Stimulated activated CD8-positive, alpha-beta memory T cell treated with anti-CD3 and anti-CD28 coated beads, Interleukin-15, amount 100 ng/mL, for 48 hours (primary cell): ENCODE measurements at places on chromosomes 2 and 18.

DNA sequence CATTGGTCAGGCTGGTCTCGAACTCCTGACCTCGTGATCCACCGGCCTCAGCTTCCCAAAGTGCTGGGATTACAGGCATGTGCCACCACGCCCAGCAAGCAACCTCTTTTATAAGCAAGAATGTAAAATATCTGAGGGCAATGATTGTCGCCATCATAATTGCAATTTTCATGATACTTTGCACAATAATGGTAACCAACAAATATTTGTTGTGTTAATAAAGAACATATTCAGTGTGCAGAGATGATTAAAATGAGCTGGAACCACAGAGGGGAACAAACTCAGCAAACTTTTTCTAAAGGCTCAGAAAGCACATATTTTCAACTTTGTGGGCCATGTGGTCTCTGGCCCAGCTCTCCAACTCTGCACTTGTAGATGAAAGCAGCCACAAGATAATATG is 115.2 kb upstream of the SIX2 start:
- DNase-seq, result no peak

DNA sequence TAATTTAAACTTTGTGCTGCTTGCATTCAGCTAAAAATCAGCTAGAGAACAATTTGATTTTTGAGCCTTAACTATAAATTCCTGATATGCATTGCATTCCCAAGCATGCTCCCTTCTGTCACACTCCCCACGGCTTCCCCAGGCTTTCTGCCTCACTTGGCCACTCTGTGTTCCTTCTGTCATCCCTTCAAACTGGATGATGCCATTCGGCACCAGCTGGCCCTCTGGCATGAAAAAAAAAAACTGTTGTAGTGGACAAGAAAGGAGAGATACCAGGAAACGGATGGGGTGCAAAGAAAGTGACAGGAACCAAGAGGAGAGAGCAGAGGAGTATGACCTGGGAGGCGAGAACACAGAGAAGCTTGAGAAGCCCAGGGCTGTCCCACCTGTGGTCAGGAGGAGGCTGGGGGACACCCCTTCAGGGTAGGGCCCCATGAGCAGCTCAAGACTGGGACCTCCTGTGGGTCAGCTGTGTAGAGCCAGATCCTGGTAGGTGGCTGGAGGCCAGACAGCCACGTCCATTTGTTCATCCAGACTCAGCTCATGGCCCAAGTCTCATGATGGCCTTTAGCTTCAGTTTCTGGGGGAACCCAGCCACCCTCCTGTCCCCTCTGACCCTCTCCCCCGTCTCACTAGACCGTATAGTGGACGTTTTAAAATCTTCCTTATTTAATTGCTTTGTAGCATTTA is 211.8 kb downstream of the GBX2 start:
- DNase-seq, result no peak

GRCh38 chr2:215699700-215700538 is 264.1 kb upstream of the FN1 start:
- no peak for DNase-seq

DNA sequence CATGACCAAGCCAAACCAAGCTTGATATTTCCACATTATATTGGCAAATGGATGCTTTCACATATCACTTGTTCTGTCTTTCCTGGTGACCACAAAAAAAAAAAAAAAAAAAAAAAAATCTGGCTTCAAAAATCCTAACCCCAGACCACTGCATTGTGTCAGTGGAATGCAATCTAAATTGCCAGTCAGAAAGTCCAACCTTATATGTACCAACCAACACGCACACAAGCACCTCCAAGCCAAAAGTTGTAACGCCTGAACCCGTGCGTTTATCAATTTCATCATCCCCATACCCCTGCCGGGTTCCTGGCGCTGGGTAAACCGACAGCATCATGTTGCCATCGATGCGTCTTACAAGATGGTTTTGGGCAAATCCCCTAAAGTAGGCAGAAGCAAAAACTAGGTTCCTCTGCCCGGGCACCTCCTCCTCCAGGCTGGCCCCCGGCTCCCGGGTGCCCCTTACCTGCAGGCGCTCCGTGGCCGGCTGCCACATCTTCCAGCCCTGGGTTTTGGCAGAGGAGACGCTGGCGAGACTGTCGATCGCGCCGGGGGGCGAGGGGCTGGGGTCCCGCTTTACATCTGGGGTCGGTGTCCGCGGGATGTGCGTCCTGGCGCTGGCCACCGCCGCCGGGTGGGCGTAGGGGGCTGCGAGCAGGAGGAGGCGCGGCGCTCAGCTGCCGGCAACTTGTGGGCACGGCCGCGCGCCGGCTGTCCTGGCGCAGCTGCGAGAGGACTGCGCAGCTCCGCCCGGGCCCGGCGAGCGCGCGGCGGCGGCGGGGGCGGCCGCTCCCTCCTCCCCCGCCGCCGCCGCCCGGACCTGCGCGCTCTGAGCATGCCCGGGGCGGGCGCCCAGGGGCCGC is at the start of gene PID1:
Gene PID1, minus strand, starts transcription at position 737 of the 860 bp plus-strand sequence. Its CDS starts 244 bp downstream, at position 493.
- no peak for DNase-seq

GRCh38 chr18:63317982-63318888 is 1.3 kb downstream of the BCL2 start:
- DNase-seq, result peak; percentile 75

GRCh38 chr2:219001577-219002394 is 8.6 kb upstream of the CRYBA2 start:
- no peak for DNase-seq

GRCh38 chr2:222798528-222798927 is 62.3 kb upstream of the ACSL3 start:
- DNase-seq, result no peak

DNA sequence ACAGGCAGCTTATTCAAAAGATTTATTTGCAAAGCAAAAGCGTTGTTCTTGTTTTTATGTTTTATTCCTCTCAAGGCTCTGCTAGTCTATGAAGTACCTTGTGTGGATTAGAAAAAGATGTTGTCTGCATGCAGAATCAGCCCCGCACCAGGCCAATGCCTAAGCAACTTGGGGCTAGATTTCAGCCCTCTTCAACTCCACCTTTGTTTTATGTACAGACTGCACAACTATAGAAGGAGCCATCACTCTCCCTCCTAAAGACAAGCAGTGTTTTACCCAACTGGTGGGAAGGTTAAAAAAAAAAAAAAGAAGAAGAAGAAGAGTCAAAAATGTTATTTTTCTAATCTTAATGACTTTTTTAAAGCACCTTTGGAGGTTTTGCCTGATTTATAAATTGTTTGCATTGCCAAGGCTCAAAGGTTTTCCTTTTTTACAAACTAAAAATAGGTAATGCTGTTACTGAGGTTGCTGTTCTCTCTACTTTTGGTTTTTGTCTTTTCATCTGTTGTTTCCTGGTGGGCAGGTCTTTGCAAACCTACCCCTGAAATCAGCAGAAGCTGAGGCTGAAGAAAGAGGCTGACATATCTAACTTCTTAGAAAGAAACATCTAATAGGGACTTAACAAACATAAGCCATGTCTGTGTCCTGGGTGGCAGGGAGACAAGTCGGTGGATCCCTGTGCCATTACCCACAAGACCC is 164.0 kb downstream of the SLC39A10 start:
- DNase-seq, result no peak

GRCh38 chr2:31078579-31079105 is 59.6 kb downstream of the GALNT14 start:
- no peak for DNase-seq

- no peak for DNase-seq
These were observed 276.0 kb downstream of the LRRTM1 start for GRCh38 chr2:80028584-80028983.

- DNase-seq, result no peak
These were observed 333.8 kb downstream of the ALK start for GRCh38 chr2:29587402-29588190.

DNA sequence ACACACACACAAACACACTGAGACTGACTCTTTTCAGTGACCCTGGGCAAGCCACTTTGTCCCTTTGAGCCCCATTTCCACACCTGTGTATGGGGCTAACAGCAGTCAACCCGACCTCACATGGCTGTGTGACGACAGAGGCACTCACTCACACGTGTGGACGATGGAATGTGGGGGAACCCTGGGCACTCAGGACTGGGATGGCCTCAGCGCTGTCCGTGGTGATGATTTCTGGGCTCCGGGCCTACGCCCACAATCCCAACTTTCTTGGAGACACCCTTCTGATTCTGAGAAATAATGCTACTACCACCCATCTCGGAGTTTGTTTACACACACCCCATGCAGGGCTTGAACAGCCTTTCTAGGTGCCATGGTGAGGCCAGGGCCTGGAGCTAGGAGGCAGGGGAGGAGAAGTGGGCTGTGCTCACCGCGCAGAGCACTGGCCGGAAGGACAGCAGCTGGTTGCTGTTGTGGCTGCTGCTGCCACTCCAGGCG is 1.5 kb downstream of the CRYBA2 start:
- no peak for DNase-seq

DNA sequence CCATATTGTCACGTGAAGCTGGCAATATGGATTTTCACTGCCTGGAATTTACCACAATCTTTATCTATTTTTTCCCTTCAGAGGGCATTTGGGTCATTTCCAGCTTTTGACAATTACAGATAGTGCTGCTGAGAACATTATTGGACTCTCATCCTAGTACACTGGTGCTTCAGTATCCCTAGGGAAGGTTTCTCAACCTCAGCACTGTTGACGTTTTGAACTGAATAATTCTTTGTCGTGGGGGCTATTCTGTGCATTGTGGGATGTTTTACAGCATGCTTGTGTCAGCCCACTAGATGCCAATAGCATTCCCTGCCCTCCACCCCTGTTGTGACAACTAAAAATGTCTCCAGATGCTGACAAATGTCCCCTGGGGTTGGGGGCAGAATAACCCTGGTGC is 185.7 kb downstream of the TPGS2 start:
- no peak for DNase-seq

GRCh38 chr18:23250893-23251656 is 115.8 kb downstream of the CABLES1 start:
- no peak for DNase-seq

- DNase-seq, result no peak
These were observed 20.8 kb downstream of the PXDN start for GRCh38 chr2:1723397-1724042.

DNA sequence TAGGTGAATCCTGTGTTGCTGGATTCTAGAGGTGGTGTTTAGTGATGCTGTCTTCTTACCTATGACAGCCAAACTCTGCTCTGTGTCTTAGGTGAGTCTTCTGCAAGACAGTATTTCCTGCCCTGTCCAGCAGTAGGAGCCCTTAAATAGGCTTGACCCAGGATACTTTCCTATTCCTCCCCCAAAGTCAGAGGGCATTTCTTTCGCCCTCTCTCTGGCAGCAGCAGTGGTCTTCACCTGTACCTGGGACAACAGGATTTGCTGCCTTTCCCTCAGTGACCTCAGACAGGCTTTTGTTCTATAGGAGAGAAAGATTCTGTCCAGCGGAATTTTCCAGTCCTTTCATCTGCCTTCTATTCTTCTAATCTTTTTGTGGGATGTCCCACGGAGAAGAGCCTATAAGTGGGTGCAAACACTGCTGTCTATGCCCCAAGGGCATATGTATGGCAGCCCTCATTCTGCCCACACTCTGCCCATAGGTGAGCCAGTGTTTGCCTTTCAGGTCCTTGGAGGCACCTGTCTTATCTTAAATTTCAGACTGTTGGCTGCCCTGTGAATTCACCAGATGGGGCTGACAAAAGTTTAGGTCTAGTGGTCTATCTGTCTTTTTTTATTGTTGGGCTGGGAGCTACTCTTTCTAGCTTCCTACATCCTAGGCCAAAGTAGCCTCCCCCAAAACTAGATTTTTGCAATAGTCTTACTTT is 177.3 kb upstream of the SPOPL start:
- no peak for DNase-seq

- no peak for DNase-seq
These were observed 22.9 kb downstream of the MLPH start for GRCh38 chr2:237509905-237510304.

DNA sequence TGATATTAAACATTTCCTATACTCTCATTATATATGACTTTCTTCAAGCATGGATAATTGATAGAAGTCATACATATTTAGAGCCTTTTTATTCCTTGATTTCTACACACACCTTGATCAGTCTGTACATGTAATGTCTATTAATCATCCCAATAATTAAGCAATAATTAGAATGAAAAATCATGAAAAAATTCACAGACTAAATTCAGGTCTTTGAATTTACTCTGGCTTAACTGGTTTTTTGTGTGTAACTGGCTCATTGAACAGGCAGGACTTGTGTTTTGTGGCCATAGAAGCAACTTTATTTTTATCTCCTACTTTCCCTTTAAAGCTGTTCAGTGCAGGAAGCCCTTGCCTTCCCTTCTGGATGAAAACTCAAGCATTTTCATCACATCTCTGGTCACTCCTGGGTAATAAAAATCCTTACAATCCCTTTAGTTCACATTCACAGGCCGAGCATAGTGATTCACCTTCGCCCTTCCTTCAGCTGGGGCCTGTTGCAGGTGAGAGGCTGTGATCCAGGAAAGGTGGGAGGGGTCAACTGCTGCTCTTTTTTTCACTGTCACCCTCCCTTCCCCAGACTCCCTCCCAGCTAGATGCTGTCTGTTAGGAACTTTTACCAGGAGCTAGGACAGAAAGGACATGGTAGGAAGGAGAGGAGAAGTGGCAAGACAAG is 58.0 kb upstream of the ITSN2 start:
- no peak for DNase-seq

DNA sequence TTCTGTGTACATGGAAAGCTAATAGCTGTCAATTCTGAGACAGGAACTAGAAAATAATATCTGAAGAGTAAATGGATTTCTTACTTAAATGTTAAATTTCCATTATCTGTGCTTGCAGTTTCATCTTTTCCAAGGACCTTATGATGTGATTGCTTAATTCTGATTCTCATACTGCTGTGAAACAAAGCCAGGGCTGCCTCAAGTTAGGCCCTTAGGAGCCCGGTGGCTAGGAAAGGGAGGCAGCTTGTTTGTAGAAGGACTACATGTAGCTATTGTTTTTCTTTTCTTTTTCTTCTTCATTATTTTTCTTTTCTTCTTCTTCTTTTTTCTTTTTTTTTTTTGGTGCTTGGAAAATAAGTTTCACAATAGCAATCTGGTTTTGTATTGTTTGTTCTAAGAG is 50.5 kb downstream of the XRCC5 start:
- no peak for DNase-seq

DNA sequence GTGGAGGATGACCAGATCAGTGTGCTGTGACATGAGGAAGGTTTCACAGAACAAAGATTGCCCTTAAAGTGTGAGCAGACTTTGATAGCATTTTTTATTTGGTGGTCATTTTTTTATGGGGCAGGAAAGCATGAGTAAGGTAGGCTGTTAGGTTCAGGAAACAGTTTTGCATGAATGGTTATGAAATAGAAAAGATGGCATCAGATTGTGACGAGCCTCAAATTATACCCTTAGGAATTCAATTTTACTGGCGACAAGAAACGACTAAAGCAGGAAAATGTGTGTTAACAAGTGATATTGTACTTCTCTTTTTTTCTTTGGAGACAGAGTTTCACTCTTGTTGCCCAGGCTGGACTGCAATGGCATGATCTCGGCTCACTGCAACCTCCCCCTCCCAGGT is 44.7 kb downstream of the PIK3C3 start:
- no peak for DNase-seq
